Liver (tissue), 10 donors: ENCODE measurements at places on chromosomes 2 and 18. TPM values are rescaled to one million over a fixed set of nuclear protein-coding genes. Genes with fewer than 3 reads are reported as not detected.

DNA sequence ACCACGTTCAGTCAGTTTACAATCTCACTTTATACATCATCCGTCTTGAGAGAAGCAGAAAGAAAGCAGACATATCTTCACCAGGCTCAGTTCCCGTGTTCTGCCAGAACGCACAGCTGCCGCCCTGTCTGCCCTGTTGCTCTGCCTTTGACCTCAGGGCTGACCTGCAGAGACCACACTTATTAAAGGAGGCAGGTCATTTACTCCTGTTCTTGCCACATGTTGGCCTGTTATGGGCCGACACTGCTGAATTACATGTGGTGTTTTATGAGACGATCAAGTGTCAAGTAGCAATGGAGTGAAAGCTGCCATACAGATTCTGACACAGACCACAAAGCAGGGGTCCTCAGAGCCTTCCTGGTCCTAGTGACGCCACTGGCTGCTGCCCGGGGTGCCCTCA is 232.2 kb downstream of the TTC32 start:
- no peak for DNase-seq
- no peaks in the 10 kb centered on the region for H3K4me1 ChIP-seq
- H3K36me3 ChIP-seq: no peaks in the 10 kb centered on the region

KIF1A gene
- 0.14 TPM for total RNA-seq

GRCh38 chr2:146312899-146313298 is 1531.9 kb upstream of the ACVR2A start:
- no peak overlapping the region for H3K27ac ChIP-seq
- DNase-seq: no peak
- no peaks in the 10 kb centered on the region for H3K36me3 ChIP-seq
- H3K4me1 ChIP-seq: no peaks in the 10 kb centered on the region
- H3K4me3 ChIP-seq: no peak overlapping the region
- no peaks in the 10 kb centered on the region for H3K27me3 ChIP-seq

GRCh38 chr2:96547203-96547641 is 10.7 kb downstream of the ARID5A start:
- H3K36me3 ChIP-seq: no peaks in the 10 kb centered on the region
- H3K27me3 ChIP-seq: no peaks in the 10 kb centered on the region
- DNase-seq: no peak

DNA sequence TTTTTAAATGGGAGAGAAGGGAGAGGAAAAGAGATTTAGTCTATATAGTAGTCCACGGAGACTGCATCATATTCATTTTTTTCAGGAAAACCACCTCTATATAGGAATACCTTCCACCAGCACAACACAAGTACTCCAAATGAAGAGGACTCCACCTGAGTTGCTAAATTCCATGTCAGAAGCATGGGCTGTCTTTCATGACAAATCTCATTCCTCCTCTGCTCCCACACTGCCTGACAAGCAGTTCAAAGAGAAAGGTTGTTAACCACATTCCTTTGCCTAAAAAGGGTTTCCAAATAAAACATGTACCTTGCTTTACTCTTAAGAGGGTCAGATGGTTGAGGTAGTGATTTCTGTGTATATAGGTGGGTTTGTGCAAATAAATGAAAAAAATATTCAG is 122.0 kb downstream of the TMEFF2 start:
- H3K27ac ChIP-seq: no peak overlapping the region
- H3K27me3 ChIP-seq: no peaks in the 10 kb centered on the region
- H3K36me3 ChIP-seq: no peaks in the 10 kb centered on the region
- no peak overlapping the region for H3K4me3 ChIP-seq

DNA sequence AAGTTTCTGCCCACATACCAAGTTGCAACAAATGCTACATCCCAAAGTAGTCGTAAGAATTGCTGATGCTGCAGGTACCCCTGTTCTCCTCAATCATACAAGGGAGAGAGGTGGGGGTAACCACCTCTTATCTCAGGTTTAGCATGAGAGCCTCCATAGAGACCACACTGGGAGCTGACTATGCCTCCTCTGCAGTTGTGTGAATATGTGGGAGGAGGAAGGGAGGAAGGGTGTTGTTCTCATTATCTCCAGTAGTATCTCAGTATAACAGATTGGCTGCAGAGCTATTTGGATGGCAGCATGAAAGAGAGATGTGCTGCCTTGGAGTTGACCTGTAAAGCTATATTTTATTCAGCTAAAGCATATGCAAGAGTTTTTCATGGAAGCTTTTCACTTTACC is 690.7 kb downstream of the KCNJ3 start:
- no peaks in the 10 kb centered on the region for H3K36me3 ChIP-seq
- no peak overlapping the region for H3K27ac ChIP-seq
- no peak for DNase-seq
- no peak overlapping the region for H3K4me3 ChIP-seq
- H3K27me3 ChIP-seq: no peaks in the 10 kb centered on the region
- no peaks in the 10 kb centered on the region for H3K4me1 ChIP-seq

CHPF gene
- total RNA-seq: 26.5 TPM

HOXD3 gene
- not detected for total RNA-seq

MEIS1 gene
- total RNA-seq: 6.3 TPM

GRCh38 chr18:12359515-12359927 is 17.5 kb downstream of the AFG3L2 start:
- H3K4me3 ChIP-seq: no peak overlapping the region
- no peaks in the 10 kb centered on the region for H3K4me1 ChIP-seq
- no peak for DNase-seq
- peaks cover 65% of the 10 kb centered on the region for H3K36me3 ChIP-seq
- H3K27me3 ChIP-seq: no peaks in the 10 kb centered on the region

DNA sequence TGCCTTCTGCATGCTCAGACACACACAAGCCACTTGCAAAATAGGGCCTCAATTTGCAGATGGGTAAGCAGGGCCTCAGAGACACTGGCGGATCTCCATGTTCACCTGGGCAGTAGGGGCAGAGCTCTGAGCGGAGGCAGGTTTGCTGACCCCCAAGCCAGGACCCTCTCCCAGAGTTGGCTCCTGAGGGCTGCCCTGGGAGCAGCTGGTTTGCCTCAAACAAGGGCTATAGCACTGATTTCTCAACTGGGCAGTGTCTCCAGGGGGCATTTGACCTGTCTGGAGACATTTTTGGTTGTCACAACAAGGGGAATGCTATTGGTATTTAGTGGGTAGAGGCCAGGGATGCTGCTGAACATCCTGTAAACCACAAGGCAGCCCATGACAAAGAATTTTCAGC is 11.6 kb downstream of the GLI2 start:
- DNase-seq: no peak
- no peak overlapping the region for H3K4me3 ChIP-seq
- no peaks in the 10 kb centered on the region for H3K27me3 ChIP-seq
- H3K36me3 ChIP-seq: no peaks in the 10 kb centered on the region
- H3K27ac ChIP-seq: no peak overlapping the region
- H3K4me1 ChIP-seq: no peaks in the 10 kb centered on the region

GRCh38 chr18:39647627-39648534 is 2082.3 kb upstream of the CELF4 start:
- no peaks in the 10 kb centered on the region for H3K27me3 ChIP-seq
- no peak overlapping the region for H3K27ac ChIP-seq
- no peaks in the 10 kb centered on the region for H3K4me1 ChIP-seq

- H3K27me3 ChIP-seq: no peaks in the 10 kb centered on the region
- no peak for DNase-seq
- no peaks in the 10 kb centered on the region for H3K36me3 ChIP-seq
- no peak overlapping the region for H3K4me3 ChIP-seq
- H3K4me1 ChIP-seq: no peaks in the 10 kb centered on the region
Observed at GRCh38 chr18:48250362-48250907, 158.7 kb downstream of the ZBTB7C start.

GRCh38 chr2:195709901-195710806 is 53.1 kb downstream of the SLC39A10 start:
- H3K36me3 ChIP-seq: peaks cover 3% of the 10 kb centered on the region
- no peak overlapping the region for H3K4me3 ChIP-seq
- no peaks in the 10 kb centered on the region for H3K4me1 ChIP-seq
- DNase-seq: no peak

TXNDC2 gene
- 0.09 TPM for total RNA-seq

DNA sequence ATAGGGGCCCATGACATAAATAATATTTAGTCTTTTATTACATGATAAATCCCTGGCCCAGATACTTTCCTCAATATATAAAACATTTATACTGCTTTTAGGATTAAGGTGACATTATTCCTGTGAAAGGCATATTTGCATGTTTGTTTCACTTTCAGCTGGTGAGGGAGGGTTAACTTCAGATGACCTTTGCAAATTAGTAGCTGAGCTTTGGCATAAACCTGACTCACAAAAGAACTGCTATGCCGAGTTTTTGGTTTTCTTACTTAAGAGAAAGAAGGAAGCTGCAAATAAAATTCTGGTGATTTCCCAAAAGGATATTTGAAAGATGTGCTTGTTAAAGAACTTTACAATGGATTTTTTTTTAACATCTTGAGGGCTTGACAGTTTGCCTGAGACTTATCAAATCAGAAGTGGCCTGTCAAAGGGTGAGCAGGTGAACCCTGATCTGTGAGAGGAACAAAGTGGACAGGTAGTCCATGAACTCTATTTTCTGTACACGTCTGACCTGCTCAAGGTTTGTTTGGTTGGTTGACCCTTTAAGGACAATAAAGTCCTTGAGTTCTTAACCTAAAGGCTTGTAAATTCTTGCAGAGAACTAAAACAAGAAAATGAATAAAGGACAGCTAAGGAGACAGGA is 93.5 kb downstream of the FAM124B start:
- H3K4me3 ChIP-seq: no peak overlapping the region
- peaks cover 13% of the 10 kb centered on the region for H3K4me1 ChIP-seq
- H3K27me3 ChIP-seq: no peaks in the 10 kb centered on the region

DNA sequence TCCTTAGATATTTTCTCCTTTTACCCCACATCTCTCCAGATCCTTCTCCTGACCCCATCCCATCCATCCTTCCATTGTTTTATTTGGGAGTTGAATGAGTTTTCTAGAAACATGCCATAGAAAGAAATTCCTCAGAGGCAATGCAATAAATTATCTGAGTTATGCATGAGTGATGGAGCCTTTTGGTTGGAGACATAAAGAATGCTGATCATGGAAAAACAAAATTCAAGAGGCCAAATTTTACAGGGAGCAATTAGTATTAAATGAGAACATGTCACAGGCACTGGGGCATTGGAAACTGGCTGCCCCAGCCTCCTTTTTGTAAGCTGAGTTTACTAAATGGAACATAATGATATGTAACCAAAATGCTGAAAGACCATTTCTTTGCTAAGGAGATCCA is 74.2 kb upstream of the LCLAT1 start:
- no peaks in the 10 kb centered on the region for H3K4me1 ChIP-seq
- no peaks in the 10 kb centered on the region for H3K36me3 ChIP-seq
- no peak overlapping the region for H3K27ac ChIP-seq

SP9 gene
- not detected for total RNA-seq

- peaks cover 3% of the 10 kb centered on the region for H3K27me3 ChIP-seq
- no peaks in the 10 kb centered on the region for H3K4me1 ChIP-seq
- no peaks in the 10 kb centered on the region for H3K36me3 ChIP-seq
- H3K4me3 ChIP-seq: no peak overlapping the region
- H3K27ac ChIP-seq: no peak overlapping the region
Observed at GRCh38 chr2:222241128-222241870, 57.5 kb downstream of the PAX3 start.

- no peaks in the 10 kb centered on the region for H3K4me1 ChIP-seq
- no peaks in the 10 kb centered on the region for H3K36me3 ChIP-seq
- no peak overlapping the region for H3K4me3 ChIP-seq
- DNase-seq: no peak
- H3K27ac ChIP-seq: no peak overlapping the region
Observed at GRCh38 chr2:99624677-99625076, 134.9 kb upstream of the REV1 start.
